ENCODE measurements at places on chromosomes 16 and 17. TPM values are rescaled to one million over a fixed set of nuclear protein-coding genes. Genes with fewer than 3 reads are reported as not detected.

- DNase-seq, result no peak
Observed at GRCh38 chr16:56675685-56676210, 6.1 kb downstream of the MT1H start.

DNA sequence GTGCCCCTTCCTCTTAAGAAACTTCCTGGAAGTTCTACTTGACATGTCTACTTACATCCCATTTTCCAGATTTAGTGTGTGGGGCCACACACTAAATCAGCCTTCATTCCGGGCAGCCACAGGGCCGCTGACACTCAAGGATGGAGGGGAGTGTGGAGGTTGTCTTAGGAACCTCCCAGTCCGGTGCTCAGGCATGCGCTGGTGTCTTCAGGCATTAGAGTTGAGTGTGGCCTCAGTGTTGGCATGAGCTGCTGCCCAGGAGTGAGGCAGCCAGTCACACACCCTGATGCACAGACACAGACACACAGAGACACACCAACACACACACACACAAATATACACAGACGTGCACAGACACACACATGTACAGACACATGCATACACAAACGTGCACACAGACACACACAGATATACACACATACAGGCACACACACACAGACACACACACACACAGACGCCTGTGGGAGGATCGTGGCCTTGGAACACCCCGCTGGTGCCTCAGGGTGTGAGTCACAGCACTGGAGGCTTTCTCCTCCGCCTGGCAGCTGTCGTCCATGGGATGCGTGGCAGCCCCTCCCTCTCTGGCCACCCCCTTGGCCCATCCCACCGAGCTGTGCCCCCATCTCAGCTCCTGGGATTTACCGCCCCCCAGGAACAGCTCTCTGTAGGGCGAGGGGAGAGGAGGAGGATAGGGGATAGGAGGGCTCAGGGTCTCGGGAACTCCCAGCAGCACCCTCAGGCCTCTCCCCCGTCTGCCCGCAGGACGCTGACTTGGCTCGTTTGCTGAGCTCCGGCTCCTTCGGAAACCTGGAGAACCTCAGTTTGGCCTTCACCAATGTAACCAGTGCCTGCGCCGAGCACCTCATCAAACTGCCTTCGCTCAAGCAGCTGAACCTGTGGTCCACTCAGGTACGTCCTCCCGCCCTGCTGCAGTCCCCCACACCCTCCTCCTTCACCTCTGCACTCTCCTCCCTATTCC, 75.6 kb upstream of the PLCG2 start:
- DNase-seq, result no peak

GRAPL gene
- total RNA-seq, result 105 TPM

DNA sequence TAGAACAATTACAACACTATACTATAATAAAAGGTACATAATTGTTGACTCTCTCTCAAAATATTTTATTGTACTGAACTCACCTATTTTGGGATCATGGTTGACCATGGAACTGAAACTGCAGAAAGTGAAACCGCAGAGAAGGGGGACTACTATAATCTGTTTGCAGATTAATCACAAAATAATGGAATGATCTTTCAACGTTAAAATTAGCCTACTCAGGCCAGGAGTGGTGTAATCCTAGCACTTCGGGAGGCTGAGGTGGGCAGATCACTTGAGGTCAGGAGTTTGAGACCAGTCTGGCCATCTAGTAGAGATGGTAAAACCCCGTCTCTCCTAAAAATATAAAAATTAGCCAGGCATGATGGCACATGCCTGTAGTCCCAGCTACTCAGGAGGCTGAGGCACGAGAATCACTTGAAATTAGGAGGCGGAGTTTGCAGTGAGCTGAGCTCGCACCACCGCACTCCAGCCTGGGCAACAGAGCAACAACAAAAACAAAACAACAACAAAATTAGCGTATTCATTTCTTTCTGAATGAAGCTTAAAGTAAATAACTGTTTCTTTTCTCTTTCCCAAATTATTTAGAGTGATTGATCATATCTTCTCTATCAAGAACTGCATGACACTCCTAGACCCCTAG, 45.6 kb downstream of the IKZF3 start:
- DNase-seq, result no peak

- peak; percentile 68 for DNase-seq
Observed at GRCh38 chr17:77319211-77320043, 178.7 kb downstream of the SEC14L1 start.

- DNase-seq, result no peak
Observed at GRCh38 chr17:58325289-58325726, 3.3 kb downstream of the TSPOAP1 start.

DNA sequence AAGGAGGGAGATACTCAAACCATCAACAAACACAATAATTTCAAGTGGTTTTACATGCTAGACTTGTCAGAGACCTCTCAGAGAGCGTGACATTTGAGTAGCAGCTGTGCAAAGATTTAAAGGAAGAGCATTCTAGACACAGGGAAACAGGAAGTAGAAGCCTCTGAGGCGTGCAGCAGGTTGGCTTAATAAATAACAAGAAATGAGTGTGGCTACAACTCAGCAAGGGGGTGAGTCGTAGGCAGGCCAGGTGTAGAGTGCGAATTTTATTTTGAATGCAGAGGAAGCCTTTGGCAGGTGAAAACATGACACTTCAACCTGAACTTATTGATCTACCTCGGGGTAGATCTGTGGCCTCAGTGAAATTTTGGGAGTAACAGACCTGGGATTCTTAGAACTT, 73.2 kb upstream of the MRTFB start:
- DNase-seq, result no peak

GRCh38 chr16:30065943-30066760, 592 bp downstream of the ALDOA start:
- no peak for DNase-seq

DNA sequence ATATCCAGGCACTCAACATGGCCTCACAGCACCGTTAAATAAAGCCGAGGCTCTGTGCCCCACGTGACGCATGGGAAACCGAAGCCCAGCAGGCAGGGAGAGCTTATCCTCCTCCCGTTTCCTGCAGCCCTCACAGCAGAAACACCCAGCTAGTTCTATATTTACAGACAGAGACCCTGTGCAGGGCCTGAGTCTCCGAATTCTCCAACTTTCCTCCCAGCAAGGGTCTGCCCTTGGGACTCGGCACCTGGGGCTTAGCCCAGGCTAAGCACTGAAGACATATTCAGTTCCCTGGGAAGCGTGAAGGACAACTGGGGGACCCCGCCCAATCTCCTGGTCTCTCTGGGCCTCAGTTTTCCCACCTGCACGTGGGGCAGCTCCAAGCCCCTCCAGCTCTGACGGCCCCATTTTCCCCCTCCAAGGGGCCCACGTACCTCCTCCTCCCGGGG, 29.2 kb downstream of the TRPV3 start:
- no peak for DNase-seq

RMI2 gene
- total RNA-seq, result 2.8 TPM

EVPLL gene
- total RNA-seq, result not detected

EPX gene
- total RNA-seq, result not detected

ANKFN1 gene
- not detected for total RNA-seq

- DNase-seq, result peak; percentile 37
Observed at GRCh38 chr16:67481561-67482232, 740 bp upstream of the ATP6V0D1 start.

All from naive thymus-derived CD4-positive, alpha-beta T cell (primary cell).